ENCODE measurements at places on chromosomes 7 and 10.

DNA sequence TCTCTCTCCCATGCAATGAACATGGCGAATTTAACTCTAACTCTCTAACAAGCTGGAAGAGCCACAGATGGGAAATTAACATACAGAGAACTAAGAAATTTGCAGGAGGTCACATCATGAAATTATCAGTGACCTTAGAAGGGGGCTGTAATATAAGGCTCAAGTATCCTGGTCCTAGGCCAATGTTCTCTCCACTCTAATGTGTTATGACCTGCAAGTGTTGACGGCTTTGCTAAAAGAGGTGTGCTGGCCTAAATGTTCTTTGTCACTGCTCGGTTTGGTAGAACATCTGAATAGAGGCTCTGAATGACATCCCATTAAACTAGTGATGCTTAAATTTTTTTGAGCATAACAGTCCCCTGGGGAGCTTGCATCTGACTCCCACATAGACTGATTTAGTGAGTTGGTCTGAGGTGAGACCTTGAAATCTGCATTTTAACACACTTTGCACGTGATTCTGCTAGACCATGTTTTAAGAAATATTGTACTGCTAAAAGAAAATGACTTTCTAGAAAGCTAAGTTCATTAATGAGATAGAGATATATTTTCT lies 129.3 kb downstream of the GFRA1 start:
- DNase-seq: no peak

- DNase-seq: no peak
These were observed 16.1 kb upstream of the CDK14 start for GRCh38 chr7:90580051-90580450.

GRCh38 chr7:3518546-3518945 lies 217.5 kb downstream of the SDK1 start:
- no peak for DNase-seq

DNA sequence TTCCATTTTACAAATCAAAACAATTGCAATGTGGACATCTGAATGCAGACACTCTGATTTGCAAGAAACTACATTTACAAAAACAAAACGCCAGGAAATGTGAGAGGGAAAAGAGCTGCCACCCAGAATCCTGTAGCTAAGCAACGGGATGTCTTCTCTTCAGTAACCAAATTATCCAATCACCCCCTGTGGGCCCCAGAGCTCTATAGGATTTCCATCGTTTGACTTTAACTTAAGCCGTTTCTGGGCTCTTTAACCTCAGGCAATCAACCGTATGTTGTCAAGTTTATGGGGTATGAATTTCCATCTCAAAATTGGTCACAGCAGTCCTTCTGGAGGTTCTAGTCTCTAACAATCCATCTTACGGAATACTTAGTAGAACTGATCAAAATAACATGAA lies 240.5 kb downstream of the ETV1 start:
- no peak for DNase-seq

DNA sequence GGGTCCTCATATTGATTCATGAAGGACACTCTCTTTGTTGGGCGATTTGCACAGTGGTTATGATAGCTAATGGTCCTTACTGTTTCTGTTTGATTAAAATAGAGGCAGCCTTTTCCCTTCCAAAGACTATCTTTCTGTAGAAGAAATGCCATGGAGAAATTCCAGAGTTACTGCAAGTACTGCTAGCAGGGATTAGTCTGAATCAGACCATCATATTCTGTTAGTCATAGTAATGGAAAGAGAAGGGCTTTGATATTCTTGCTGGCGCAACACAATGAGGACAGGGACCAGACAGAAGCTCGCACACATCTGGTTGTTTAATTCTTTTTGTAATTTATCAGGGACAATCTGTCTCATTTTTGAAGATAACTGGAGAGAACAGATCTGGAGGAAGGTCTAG lies 304.5 kb upstream of the FZD8 start:
- DNase-seq: no peak

DNA sequence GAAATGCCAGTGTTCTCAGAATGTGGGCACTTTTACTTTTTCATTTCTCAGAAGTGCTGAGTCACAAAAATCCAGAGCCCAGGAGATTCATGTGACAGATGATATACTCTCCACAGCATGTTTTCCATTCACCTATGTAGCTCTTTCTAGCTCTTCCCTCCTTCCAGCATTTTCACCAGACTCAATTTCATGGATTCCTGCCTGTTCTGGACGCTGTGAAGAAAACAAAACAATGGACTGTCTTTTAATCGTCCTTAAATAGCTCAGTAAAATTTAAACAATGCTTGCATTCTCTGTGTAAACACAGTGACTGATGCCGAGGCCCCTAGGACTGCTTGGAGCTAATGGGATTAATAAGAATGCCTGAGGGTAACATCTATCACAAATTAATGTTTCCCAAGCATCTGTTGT lies 25.5 kb downstream of the ZNF713 start:
- no peak for DNase-seq

DNA sequence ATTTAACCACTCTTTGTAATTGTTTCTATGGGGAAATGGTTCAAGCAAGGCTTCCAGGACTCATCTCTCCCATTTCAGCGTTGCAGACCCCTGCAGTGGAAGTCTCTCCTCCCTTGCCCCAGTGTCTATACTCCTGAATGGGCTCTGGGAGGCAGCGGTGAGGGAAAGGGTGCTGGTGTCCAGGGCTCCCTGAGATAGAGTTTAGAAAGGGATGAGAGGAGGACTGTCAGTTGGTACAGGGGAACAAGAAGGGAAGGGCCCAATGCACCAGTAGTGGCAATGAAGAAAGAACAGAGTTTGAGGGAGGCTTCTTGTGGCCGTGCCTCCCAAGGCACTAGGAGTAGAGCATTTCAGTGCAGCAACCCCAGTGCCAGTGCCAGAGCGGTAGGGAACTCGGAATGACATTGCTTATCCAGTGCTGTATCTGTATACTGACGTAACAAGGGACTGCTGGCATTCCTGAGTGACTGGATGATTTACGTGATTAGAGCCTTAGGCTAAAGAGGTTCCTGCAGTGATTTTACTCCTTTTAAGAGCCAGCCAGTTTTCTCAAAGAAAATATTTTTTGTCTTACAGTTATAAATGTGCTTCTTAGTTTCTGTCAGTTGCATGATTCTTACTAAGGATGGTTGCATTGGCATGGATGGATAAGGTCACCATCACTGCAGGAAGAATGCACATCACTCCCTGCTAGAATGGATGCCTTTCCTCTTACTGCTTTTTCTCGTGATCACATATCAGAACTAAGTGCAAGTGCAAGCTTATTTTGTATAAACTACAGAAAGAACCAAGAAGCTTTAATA lies 28.0 kb downstream of the PRPF18 start:
- no peak for DNase-seq
